Kasumi-1 (cell line): ENCODE measurements at places on chromosomes 3 and 15.

DNA sequence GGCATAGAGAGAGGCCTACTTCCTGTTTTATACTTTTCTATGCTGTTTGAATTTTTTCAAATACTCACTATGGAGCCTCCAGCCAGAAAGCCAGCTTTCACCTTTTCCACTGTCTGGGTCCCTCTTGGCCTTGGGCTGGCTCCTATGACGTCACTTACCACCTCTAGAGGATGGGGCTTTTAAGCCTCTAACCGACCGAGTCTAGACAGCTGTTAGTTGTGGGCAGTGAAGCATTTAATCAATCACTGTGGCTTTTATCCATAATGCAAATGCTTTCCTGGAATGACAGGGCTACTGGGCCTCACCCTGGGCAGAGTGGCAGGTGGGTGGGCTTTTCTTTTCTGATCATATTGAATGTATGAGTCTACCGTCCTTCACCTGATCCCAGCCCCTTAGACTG, 61.9 kb downstream of the LRRK1 start:
- no peak for DNase-seq

- DNase-seq = peak; percentile 96
Measured at GRCh38 chr3:24678421-24678865, 183.8 kb upstream of the THRB start.

DNA sequence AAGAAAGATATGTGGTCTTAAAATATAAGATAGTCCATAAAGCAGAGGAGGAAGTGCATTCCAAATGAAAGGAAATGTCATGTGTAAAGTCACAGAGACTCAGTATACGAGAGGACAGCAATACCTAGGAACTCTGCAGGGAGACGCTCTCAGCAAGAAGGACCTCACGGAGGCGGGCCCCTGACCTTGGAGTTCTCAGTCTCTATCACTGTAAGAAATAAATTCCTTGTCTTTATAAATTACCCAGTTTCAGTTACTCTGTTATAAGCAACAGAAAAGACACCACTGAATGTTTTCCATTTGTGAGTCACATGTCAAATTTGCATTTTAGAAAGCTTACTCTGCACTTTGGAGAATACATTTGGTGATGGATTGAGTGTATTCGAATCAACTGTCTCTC, 140.6 kb downstream of the GBE1 start:
- no peak for DNase-seq

DNA sequence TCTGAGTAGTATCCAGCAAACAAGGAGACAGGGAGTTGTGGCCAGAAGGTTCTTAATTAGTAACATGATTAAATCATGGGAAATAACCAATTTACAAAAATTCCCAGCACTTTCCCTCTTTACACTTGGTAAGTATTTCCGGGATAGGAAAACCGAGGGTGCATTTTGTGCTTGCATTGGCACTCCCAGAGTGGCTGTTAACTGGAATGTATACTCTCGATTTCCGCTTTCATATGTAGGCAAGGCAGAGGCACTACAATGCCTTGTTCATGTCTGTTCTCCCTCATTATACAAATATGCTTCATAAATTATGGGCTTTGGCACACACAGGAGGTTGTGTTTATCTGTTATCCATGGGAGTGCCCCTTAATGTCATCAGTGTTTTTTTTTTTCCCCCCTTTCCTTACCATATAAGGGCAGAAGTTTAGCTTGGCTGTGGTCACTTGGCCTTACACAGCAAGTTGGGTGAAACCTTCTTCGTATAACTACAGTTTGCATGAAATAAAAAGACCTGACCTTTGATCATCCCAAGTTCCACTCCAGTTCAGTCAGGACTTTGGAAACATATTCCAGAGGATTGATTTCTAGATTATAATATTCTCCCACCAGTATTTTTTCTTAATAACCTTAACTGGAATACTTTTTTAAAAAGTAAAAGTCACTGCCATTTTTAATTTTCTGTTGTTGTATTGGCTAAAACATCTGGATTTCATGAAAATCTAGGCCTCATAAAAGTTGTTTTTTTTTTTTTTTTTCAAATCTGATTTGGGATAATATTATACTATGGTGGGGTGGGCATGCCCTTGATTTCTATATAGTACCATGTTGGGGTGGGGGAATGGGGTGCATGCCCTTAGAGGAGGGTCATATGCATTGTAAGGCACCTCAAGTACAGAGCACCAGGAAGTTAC, 8.9 kb downstream of the TPM1 start:
- DNase-seq = no peak

- DNase-seq = peak; percentile 60
Measured at GRCh38 chr3:8324747-8325146, 176.9 kb upstream of the LMCD1 start.

DNA sequence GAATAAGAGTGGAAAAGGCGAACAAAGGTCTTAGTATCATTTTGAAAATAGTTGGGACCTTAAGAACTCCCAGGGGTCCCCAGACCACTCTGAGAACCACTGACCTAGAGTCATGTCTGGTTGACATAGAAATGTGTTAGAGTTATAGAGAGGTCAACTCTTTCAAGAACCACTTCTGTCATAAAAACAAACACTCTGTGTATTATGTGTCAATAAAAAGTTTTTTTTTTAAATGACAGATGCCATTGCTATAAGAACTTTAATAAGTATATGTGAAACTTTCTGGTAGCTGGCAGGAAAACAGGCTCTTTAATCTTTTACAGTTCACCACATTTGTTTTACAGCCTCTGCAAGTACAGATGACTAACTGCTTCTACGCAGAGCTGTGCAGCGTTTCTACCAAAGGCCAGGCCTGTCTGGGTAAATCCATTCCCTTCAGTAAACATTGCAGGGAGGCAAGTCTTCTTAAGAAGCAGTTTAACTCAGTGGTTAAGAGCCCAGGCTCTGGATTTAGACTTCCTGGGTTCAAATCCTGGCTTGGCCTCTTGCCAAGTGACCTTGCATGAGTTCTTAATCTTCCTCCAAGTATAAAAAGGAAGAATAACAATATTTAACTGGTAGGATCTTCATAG, 56.6 kb downstream of the RFTN1 start:
- no peak for DNase-seq

DNA sequence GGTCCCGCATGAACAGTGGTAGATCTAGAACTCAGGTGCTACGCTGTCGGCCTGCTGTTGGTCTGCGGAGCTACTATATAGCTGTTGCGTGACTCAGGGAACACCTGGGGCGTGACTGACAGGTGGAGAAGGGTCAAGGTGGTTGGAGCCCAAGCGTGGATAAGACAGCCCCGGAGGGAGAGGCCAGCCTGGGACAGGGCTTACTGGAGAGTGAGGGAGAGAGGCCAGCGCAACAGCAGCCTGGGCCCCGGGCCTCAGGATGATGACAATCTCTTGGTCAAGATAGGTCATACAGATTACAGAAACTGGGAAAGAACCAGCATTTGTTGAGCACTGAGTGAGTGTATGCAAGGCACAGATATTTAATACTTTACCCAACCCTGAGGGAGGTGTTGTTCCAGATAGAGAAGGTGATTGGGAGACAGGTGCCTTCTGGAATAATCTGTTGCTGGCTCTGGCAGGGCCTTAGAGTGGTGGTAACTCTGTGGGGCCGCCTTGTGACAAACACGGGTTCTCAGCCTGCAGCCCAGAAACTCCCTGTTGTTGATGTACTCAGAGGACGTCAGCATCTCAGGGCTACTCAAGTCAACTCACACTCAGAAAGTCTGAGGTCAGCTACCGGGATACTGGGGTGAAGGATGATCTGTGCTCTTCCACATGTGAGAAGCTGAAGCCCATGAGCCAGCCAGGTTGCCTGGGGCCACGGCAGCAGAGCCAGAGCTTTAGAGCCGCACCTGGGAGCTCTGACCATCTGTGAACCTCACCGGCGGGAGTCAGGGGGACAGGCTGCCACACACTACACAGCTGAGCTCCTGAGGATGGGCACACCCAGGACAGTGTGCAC, 265.4 kb upstream of the HES1 start:
- no peak for DNase-seq

DNA sequence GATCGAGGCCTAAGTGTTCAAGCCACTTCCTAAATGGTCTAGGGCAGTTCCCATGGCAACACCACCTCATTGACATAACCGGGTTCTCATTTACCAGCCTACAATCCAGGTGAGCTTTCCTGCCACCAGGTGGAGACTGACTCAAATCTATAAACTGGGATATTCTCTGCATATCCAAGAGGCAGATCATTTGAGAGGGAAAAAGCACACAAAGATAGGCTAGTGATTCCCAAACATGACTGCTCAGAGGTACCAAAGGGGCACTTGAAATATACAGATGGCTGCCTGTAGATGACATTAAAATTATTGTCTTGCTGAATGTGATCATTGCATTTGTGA, 141.3 kb upstream of the PROK2 start:
- DNase-seq = no peak

DNA sequence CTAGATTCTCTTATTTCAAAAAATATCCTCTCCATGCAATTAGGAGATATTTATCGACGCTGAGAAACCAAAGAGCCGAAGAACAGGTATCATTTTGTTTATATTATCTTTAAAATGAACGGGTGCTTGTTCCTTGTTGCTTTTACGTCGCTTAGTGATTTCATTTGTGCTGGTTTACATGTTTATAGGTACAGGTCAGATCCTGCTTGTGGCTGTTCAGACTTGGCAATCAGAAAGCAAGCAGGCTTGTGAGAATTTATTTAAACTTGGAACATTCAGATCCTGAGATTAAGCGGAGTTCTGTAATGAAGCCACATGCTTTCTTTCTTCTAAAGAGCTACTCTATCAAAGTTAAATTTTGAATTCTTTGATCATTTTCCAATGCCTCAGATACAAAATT, 43.0 kb upstream of the ATP2C1 start:
- DNase-seq = no peak

DNA sequence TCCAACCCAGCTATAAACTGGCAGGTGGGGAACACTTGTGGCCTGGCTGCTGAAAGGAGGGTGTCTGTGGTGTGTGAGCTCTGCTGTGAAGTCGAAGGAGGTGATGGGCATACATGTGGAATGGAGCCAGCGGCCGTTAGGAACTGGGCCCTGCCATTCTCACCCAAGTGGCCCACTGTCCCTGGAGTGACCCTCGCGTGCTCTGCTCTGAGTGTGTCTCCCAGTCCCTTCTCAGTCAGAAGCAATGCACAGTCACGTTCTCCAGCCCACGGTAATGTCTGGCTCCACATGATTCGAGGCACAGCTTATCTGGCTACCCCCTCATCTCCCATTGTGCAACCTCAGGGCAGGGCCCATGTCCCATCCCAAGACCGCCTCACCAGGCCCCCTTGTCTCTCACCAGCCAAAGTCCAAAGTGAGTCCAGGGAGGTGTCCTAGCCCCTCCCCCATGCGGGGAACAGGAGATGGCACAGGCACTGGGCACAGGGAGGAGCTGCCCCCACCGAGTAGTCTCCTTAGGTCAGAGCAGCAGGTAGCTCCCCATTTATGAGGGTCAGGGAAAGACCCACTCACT, 62.9 kb downstream of the ZNF445 start:
- no peak for DNase-seq

- no peak for DNase-seq
Measured at GRCh38 chr15:38618242-38618955, 53.8 kb upstream of the RASGRP1 start.
